Stimulated activated CD4-positive, alpha-beta T cell treated with anti-CD3 and anti-CD28 coated beads, Interleukin-4, amount 100 ng/mL, for 1 hour (primary cell): ENCODE measurements at places on chromosomes 6 and 20.

GRCh38 chr20:50027611-50028105 is 44.9 kb downstream of the SNAI1 start:
- DNase-seq = no peak

DNA sequence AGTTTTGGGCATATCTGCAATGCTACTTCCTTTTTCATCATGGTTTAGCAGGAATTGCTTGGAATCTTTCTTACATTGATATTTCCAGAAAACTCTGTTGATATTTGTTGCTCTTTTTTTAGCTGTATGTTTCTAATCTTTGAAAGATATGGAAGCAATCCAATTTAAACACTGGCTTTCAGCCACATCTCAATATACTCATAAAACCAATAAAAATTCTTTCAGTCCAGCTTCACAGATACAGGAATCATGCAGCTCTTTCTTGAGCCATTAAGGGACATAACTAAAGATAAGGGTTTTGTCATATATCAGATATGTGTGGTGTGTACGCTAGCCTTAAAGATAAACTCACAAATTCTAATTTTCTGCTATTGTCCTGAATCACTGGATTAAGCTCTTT is 47.4 kb downstream of the PKIB start:
- DNase-seq = no peak

GRCh38 chr6:7390226-7390878 is 744 bp downstream of the RIOK1 start:
- no peak for DNase-seq

DNA sequence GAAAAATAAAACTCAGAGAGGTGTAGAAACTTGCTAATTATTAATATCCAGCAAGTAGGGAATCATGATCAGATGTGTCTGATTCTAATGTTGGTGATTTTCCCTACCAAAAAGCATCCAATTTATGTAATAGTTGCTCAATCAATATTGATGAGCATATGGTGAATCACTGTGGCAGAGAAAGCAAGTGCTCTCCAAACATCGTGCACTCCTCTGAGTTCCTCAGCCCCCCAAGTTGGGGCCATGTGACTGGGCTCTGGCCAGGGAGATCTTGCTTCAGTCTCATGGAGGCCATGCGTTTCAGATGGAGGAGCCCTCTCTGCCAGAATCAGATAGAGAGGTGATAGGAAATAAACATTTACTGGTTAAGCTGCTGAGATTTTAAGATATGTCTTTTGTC is 133.2 kb upstream of the LY86 start:
- DNase-seq = no peak

DNA sequence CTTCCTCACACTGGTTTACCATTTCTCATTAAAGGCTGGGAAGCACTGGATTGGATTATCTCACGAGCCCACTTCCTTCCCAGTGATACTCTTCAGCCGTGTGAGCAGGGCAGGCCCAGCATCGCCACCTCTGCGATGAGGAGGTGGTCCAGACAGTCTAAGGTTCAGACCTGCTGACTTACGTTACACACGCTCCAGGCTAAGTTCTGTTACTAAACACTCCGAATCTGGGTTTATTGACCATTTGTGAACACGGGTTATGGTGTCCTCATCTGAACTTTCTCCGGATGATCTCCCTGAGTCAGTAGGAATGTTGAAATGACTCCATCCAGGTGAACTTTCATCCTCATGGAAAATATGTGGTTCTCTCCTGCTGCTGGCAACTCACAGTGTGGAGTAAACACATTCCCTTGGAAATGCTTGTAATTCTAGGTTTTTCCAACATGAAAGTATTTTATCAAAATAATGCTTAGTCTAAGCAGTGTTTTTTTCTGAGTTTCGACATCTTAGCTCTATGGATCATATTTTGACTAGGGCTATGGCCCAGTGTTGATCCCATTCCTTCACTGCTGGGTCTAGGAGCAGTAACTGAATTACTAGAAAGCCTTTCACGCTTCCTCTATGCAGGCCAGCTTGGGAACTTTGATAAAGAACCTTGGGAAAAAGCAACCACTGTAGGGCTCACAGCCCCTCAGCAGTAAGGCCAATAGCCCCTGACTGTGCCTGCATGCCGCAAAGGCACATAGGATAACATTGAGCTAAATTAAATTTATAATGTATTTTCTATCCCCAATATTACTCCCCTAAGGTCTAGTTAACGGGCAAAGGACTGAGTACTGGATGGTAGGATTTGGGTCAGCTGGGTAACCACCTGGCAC is 37.7 kb upstream of the PXDC1 start:
- DNase-seq = no peak

GRCh38 chr6:36139431-36139830 is 9.1 kb downstream of the MAPK13 start:
- no peak for DNase-seq

DNA sequence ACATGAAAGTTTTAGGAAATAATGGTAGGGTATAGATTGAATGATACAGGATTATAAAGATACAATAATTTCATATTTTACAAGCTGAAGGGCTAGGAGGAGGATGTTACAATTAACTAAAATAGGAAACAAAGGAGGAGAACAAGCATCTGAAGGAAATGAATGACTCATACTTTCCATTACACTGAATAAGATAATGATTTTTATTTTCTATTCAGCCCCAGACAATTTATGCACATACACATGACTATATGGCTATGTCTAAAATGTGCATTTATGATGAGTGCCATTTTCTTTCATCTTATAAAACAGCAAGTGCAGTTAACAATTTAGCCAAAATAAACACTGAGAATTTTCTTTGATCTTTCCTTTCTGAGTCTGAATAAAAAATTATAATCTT is 994.6 kb upstream of the ADGRB3 start:
- no peak for DNase-seq
